ENCODE measurements at places on chromosomes 1 and 21.

DNA sequence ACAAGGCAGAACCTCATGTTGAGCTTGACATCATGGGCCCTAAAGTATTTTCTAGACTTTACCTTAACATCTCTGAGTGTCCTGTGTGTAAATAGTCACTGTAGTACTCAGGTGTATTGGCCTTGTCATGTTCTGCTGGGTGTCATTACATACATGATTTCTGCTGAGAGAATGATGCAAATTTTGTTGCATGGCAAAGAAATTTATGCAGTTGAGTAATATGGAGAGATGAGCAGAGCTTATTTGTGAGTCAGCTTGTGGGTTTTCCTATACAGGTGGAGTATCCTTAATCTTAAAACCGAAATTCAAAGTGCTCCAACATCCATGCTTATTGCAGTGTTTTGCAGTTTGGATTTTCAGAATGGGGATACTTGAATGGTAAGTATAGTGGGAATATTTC lies 36.6 kb downstream of the RGL1 start:
- no peak for DNase-seq

DNA sequence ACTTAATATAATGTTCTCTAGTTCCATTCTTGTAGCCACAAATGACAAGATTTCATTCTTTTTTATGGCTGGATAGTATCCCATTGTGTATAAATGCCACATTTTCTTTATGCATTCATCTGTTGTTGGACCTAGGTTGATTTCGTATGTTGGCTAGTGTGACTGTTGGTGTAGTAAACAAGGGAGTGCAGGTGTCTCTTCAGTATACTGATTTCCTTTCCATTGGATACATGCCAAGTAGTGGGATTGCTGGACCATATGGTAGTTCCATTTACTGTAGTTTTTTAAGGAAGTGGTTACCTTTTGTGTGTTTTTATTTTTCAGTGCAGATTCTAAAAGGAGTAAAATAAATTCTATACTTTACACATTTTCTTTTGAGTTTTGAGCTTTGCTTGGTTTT lies 5.7 kb downstream of the PARK7 start:
- no peak for DNase-seq

GRCh38 chr21:44090325-44090724 lies 16.9 kb upstream of the PWP2 start:
- no peak for DNase-seq

- DNase-seq, result peak; percentile 26
These were observed 132.9 kb downstream of the SYF2 start for GRCh38 chr1:25099343-25099951.
